Effector memory CD8-positive, alpha-beta T cell (primary cell): ENCODE measurements at places on chromosomes 4 and X.
A peak's percentile ranks its signal among the peaks of the same experiment; 100 is the strongest.

- no peak for DNase-seq
These were observed 128.7 kb downstream of the WDFY3 start for GRCh38 chr4:84837751-84838150.

- DNase-seq: no peak
These were observed 18.3 kb downstream of the SPON2 start for GRCh38 chr4:1154126-1154522.

GRCh38 chrX:45710081-45710801 lies 509.6 kb upstream of the DIPK2B start:
- DNase-seq: no peak

DNA sequence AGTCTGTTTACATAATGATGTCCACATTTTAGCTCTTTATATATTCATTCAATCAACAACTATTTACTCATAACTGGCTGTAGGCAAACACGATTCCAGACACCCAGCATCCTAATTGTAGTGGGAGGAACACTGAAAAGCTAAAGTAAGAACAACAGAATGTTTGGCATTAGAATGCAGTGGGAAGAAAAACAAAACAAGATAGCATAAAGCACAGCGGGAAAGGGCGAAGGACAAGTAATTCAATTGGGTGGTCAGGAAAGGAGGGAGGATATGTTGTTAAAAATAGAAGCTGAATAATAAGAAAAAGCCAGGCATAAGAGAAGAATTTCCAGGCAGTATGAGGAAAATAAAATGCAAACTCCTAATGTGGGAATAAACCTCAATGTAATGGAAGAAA lies 189.5 kb upstream of the FAT4 start:
- DNase-seq: no peak

DNA sequence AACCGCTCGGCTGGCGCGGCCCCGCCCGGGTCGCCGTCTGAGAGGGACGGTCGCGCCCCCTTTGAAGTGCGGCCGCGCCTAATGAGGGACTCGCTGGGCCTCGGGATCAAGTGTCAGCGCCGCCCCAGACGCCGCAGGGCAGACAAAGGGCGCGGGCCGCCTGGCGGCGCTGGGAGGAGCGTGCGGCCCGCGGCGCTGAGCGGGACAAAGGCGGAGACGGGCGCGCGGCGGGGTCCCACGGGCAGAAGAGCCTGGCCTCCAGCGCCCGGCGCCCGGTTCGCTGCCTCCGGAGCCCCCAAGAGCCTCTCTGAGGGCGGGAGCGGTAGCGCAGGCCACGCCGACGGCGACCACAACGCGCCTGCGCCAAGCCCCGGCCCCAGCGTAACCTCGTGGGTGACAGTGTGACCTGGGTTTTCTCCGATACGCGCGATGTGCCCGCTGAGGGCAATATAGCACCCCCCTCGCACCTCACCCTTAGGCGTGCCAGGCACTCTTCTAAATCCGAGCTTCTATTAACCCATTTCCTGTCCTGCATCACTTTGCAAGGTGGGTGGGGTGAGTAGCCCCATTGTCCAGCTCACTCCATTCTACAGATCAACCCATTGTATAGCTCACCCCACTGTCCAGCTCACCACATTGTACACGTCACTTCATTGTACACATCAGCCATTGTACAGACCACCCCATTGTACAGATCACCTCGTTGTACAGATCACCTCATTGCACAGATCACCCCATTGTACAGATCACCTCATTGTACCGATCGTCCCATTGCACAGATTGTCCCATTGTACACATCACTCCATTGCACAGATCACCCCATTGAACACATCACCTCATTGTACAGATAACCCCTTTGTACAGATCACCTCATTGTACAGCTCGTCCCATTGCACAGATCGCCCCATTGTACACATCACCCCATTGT lies 33.7 kb upstream of the STX18 start:
- peak; percentile 65 for DNase-seq

DNA sequence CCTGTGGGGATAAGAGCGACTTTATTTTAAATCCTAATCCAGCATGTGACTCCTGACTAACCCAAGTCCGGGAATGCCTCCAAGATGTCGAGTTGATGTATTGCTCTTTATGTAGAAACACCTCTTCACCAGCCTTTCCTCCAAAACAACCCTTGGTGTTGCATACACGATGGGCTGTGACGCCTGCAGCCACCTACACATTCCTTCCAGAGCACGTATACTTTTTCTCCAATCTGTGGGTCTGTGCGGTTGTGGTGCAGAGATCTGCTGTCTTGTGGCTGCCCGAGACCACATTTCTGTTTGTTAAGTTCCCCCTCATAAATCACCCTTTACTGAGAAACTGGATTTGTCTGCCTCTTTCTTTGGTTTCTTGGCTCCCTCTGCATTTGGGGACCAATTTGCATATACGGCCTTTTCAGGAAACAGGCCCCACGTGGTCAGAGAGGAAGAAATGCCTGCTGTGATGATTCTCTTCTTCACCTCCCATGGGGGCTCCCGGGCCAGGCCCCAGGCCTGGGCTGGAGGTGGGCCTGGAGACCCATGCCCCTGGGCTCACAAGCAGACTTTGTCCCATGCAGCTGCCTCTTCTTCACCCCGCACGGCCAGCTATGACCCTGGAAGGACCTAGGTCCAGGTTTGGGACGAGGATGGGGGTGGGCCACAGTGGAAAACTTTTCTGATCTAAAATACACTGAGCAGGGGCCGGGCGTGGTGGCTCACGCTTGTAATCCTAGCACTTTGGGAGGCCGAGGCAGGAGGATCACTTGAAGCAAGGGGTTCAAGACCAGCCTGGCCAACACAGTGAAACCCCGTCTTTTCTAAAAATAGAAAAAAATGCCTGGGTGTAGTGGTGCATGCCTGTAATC lies 21.4 kb upstream of the AFAP1 start:
- DNase-seq: no peak

GRCh38 chr4:153241970-153242838 lies 38.0 kb downstream of the TRIM2 start:
- DNase-seq: no peak

DNA sequence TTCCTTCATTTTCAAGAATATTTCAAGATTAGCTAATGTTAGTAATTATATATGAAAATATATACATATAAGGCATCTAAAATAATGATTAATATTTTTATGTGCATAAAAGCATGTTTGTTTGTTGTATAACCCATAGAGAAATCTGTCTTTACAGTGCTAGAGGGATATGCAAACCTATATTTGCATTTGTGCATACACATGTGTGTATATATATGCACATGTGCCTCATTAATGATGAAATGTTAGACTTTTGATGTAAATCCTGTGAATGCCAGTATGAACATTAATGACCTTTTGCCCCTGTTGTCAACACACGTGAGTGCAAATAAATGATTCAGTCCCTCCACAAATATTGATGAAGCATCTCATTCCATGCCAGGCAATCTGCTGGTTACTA lies 197.9 kb downstream of the ARHGAP10 start:
- no peak for DNase-seq
